DMS 273 treated with DMSO at 0.1 percent for 48 hours (cell line): ENCODE measurements at places on chromosomes 6 and 20.

GRCh38 chr6:1686117-1687098, 76.7 kb downstream of the FOXC1 start:
- peak; percentile 55 for DNase-seq

DNA sequence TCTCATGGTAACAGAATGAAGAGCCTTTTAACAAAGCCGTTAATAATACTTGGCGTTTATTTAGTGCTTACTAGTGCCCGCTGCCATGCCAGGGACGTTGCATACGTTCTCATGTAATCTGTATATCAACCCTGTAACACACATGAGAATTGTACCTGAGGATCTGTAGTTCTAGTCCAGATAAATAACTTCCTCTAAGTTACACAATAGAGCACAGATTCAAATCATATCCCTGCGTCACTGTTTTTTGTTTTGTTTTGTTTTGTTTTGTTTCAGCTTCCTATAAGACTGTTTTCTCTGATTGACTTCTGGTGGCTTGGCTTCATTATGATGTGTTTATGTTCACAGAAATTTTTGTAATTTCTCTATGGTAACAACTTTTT, 553 bp downstream of the ZSCAN16 start:
- DNase-seq, result no peak

DNA sequence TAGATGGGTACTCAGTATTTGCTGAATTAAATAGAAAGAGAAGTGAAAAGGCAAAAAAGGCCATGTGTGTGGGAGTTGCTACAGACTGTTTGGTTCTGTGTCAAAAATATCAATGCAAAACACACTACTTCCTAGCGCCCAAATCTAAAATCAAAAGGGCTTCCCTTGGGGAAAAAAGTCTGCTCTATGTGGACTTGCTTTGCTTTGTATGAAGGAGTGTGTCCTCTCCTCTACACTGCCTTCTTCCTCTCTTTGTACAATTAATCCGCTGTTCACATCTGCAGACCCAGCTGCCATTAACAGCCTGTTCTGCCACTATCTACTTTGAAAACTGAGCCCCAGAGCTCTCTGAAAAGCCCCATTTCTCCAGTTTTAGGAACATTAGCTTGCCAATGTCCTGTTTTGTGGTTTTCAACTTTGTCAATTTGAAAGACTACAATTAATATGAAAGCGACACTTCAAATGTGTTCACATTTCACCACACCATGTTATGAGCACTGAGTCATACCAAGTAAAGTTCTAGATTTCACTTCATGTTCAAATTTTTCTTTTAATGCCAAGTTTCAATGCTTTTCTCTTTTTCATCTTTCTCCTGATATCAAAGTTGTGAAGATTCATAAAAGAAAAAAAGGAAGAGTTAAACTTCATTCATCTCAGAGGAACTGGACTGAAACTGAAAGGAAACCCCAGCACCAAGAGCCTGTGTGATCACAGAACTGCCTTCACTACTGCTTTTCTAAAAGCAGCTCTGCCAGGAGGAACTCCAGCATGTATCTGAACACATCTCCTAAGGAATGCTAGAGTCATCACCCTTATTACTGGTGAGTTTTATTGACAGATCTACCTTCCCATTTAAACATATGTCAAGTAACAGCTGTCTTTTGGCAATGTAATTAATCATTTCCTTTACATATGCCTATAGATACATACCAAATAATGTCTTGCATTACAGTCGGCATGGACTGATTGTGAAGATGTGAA, 102.6 kb downstream of the KIF13A start:
- no peak for DNase-seq

DNA sequence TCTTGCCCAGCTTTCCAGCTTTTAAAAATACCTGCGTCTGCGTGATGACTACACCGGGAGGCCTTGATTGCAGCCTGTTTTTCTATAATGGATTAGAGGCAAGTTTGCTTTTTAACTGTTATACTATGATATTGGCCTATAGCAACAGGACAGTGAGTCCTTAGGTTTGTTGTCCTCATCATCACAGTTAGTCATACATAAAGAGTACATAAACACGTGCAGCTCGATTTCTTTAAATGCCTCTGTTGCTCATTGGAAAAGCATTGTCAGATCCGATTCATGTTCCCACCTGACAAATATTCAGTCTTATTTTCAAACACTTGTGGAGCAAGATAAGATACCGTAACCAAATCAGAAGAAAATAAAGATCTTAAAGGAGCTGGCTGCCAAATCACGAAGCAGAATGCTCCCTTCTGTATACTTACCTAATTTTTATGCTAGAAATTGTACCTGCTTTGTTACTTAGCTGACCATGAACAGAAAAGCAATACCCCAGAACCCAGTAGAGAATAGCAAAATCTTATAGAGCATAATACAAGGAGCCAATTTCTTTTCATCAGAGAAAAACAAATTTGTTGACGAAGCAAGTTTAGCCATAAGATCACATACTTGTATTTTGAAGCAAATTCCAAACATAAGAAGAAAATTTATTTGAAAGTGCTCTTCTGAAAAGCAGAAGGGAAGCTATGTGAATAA, 100.4 kb downstream of the TMEM200A start:
- DNase-seq, result no peak

DNA sequence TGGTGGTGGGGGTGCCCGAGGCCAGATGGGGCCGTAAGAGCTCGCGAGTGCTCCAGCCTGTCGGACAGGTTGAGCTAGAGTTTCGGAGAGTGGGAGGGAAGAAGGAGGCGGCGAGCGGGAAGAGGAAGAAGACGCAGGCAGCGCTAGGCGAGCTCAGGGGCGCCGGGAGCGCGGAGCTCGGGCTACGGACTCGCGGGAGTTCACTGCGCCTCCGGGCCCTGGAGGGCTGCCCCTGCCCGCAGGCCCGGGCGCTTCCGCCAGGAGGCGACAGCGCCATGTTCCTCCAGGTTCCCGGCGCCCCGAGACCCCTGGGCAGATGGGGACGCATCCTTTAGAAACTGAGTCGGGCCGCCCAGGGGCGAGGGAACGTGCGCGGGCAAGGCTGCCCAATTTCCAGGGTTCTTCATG, 984 bp downstream of the TFAP2C start:
- DNase-seq, result peak; percentile 28

DNA sequence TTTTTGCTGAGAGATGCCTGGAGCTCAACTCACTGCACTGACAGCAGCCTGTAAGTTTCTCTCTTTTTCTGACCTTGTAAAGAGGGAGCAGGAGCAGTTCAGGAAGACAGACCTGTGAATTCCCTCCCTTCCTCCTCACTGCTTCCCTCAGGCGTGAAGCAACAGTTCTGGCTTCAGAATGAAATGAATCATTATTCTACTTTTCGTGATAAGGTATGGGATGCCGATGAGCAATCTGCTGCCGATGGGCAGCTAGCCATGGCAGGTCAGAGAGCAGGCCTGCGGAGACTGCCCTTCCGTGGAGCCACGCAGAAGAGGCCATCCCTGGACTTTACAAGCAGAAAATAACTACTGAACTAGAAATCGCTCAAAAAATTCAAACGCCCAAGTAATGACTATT, 426.5 kb upstream of the RNF217 start:
- DNase-seq, result no peak

- DNase-seq, result no peak
Measured at GRCh38 chr20:1888796-1889463, 6.3 kb upstream of the SIRPA start.

DNA sequence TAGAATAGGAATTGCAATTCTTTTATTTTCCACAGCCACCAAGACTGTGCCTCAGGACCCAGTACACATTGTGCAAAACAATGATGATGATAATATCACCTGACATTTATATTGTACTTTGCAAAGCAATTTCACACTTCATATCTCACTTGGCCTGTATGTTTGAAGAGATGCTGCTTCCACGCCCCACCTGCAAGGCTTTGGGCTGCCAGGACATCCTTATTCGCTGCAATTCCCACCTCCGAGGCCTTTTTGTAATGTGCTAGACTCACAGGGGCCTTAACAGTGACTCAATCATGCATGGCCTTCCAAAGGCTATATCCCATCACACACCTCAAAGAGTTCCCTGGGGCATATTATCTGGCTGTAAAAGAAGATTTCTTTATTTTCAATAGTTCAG, 200.9 kb downstream of the MYLK4 start:
- DNase-seq, result no peak

DNA sequence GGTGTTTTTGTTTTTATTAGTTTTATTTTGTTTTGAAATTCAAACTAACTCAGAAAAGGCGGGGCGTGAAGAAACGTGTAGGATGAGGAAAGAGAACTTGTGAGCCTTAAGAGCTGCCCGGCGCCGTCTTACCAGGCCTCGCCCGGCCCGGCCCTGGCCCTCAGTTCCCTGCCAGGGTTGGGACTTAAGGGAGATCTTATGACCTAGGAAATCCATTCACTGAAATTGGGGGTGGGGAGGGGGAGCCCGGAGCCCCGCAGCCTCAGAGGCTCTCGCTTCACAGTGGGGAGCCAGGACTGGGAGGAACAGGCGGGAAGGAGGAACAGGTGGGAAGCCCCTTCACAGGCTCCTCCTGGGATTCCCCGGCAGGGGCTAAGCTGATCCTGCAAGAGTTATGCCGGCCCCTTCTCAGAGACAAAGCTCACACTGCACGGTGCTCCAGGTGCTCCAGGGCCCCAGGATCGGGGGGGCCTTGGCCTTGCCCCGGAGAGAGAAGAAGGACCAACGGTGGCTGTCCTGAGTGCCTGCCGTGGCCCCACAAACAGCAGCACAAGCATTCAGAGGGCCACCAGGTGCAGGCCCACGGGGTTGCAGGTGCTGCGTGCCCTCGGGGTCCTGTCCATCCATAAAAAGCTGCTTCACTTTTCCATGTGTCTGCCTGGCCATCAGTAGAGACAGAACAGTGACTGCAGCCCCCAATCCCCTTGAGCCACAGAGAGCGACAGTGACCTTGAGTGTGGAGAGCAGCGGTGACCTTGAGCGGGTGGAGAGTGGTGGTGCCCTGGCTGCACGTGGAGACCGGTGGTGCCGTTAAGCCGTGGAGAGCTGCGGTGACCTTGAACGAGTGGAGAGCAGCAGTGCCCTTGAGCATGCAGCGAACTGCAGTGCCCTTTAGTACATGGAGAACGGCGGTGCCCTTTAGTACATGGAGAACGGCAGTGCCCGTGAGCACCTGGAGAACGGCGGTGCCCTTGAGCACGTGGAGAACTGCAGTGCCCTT, 152.7 kb downstream of the DLL1 start:
- no peak for DNase-seq
